ENCODE measurements at places on chromosomes 13 and 19.
A peak's percentile ranks its signal among the peaks of the same experiment; 100 is the strongest.

DNA sequence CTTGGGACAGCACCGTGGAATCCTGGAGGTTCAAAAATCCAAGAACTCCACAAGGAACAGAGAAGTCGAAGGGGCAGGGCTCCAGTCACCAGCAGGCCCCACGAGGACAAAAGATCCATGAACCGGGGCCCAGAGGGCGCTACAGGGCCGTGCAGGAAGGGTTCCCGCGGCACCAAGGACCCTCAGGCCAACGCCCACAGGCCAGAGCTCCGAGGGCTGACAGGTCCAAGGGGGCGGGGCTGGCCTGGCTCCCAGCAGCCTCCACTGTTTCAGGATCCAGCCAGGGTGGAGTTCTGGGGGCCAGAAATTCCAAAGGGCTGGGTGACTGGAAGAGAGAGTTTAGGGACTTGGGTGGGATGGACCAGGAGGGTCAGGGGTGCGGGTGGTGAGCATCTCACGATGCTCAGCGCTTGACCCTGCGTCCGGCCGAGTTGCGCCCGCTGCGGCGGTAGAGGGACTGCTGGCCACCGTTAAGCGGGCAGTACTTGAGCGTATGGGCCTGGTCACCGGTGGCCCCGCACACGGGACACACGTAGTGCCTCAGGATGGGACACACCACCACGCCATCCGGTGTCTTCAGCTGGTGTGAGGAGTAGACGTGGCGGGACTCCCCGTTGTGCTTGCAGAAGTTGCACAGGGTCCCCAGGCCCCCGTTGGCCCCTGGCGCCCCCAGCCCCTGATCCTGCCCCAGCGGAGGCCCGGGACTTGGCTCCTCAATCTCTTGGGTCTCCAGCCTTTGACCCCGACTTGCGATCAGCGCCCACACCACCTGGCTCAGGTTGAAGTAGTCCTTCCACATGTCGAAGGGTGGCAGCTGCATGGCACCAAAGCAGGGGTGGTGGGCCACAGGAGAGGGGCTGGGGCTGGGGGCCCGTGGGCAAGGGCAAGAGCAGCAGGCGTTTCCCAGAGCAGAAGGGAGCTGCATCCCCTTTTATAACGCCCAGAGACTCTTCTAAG is at the start of gene NANOS2:
TSS of gene NANOS2 (minus strand) at position 905 of the 957 bp plus-strand sequence. CDS start at position 820, 85 bp downstream.
- DNase-seq: no peak

- DNase-seq: peak; percentile 31
Measured at GRCh38 chr13:33352526-33352925, 67.0 kb upstream of the STARD13 start.

- DNase-seq: no peak
Measured at GRCh38 chr13:47519626-47520025, 481.4 kb downstream of the SUCLA2 start.

DNA sequence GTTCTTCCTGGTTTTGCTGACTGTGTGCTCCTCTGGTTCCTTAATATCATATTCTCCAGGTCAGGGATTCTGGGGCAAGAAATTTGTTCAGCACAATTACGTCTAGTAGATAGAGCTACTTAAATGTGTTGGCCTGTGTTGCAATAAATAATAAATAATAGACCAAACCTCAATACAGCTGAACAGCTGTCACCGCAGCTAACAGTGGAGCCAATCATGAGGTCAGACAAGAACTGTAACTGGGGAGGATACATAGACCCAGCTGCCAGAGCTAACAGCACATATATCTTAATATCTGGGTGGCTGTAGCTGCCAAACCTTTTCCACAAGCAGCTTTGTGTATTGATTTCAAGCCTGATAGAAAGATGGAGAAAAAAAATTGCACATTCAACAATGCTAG is 1596.3 kb upstream of the PCDH20 start:
- DNase-seq: no peak

- peak; percentile 78 for DNase-seq
Measured at GRCh38 chr13:77696006-77696878, 1.2 kb upstream of the SLAIN1 start.

All from globus pallidus (tissue), 1 donor.